LoVo (cell line): ENCODE measurements at places on chromosomes 13 and 19.

GRCh38 chr13:110562036-110562597 is 595 bp upstream of the RAB20 start:
- DNase-seq = peak; percentile 16

DNA sequence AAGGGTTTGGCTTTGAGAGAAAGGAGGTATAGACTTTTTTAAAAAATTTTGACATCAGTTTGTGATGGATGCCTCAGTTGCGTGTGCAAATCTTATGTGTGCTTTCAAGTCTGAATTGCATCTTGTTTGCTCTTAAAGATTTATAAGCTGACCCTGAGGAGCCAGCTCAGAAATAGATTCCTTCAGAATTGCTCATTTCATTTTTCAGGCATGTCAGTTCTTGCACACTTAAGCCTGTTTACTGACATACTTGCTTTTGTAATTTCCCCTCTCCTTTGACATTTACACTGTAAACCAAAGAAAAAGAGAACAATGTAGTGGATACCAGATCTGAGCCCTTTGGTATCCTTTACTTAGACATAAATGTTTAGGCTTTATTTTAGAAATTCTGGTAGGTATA is 87.6 kb downstream of the RNF17 start:
- DNase-seq = no peak

DNA sequence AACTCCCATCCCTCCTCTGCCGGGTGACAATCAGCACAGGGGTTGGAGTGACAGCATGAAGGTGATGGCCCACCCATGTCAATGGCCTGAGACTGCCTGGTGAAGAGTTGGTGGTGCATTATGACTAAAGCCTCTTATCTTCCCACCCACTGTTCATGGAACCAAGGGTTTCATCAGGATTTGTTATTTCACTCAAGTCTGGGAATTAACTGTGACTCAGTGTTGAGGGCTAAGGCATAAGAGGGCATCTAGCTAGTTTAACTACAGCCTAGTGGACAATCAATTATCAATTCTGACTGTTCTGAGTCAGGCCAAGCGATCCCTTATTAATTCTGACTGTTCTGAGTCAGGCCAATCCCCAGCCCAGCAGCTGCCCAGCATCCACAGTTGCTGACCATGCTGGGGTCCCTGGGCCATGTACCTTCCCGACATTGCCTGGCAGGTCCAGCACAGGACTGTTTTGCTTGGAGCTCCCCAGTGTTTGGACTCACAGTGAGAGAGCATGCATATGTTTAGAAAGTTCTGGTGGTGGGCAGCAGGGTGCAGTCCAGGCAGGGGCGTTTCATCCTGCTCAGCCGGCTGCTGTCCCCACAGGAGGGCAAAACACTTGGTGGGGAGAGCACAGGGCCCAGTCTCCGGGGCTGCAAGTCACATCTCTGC is 65.5 kb downstream of the RASL11A start:
- no peak for DNase-seq

DNA sequence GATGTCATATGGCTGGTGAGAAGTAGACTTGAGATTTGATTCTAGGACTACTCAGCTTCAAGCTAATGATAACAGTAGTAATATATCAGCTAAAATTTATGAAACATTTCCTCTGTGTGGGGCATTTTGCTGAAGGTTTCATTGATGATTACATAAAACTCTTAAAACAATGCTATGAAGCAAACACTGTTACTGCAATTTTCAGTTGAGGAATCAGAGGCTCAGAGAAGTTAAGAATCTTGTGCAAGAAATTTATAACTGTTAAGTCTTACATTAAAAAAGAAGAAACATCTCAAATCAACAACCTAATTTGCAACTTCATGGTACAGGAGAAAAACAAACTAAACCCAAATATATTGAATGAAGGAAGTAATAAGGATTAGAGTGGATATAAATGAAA is 10.3 kb downstream of the CEACAM8 start:
- DNase-seq = no peak

DNA sequence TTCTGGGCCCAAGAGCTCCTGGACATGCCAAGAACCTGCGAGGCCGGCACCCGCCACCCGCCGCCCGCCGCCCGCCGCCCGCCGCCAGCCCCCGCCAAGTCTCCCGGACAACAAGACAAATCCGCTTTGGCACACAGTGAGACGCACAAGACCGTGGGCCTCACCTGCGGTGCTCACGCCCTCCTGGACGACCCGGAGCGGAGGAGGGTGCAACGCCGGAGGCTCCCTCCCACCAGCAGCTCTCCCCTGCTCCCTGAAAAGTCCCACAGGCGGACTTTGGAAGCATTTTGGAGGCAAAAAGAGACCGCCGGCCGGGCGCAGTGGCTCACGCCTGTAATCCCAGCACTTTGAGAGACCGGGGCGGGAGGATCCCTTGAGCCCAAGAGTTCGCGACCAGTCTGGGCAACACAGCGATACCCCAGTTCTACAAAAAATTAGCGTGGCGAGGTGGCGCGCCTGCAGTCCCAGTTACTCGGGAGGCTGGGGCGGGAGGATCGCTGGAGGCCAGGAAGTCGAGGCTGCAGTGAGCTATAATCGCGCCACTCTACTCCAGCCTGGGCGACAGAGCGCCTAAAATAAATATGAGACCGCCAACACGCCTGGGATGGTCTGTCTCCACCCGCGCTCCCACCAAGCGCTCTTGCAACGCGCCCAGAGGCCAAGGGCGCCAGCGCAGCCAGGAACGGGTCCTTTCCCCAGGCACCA is 783 bp downstream of the RHPN2 start:
- no peak for DNase-seq

DNA sequence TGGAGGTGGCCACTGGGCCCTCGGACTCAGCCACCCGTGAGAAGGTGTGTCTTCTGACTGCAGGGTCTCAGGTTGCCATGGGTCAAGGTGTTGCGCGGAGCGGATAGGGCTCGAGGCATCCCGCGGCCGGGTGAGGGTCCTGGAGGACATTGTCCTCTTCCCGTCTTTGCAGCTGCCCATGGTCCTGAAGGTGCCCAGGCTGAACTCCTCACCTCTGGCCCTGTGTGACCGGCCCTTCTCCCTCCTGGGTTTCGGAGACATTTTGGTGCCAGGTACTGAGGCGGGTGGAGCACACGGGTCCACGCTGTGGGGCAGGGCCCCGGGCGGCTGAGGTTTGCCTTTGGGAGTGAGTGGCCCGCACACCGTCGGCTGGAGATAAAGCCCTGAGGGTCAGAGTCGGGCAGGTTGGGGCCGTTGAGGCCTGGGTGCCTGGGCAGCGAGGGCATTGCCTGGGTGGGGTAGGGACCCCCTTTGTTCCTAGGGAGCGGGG is 15.6 kb upstream of the TMPRSS9 start:
- DNase-seq = no peak

DNA sequence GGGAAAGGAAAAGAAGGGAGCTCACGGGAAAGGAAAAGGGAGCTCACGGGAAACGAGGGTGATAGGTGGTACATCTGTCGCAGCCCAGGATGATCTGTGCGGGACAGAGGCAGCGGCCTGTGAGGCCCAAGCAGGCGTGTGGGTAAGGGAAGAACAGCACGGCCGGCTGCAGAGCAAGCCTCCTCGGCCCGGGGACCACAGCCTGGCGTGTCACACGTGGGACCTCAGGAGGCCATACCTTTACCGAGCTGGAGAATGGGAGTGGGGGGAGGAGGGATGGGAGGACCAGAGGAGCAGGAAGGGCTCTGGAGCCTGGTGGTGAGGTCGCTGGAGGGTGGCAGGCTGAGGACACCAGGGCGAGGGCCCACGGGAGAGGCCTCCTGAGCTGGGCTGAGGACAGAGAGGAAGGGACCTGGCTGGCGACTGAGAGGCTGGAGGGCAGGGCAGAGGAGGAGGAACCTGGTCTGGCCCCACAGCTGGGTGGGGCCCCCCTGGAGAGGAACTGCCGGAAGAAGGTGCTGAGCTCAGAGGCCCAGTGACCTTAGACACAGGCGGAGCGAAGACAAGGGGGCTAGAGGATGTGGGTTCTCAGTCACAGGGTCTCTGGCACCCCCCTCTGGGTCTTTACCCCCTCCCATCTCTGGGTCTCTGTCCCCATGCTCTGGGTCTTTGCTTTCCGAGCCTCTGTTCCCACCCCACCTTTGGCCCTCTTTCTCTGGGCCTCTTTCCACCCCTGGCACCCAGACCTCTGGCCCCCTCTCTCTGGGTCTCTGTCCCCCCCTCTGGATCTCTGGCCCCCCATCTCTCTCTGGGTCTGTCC is 2.9 kb upstream of the FTL start:
- DNase-seq = peak; percentile 68

GRCh38 chr13:25109341-25109740 is 13.4 kb downstream of the PABPC3 start:
- DNase-seq = no peak
